ENCODE measurements at places on chromosomes 16 and 17.

GRCh38 chr17:42249681-42250446, 26.3 kb downstream of the STAT5B start:
- no peak for DNase-seq

GRCh38 chr17:51650772-51651171, 390.4 kb downstream of the UTP18 start:
- no peak for DNase-seq

- no peak for DNase-seq
Observed at GRCh38 chr17:42180411-42180921, 476 bp downstream of the KCNH4 start.

GRCh38 chr16:29745853-29746345, at the start of gene C16orf54:
Gene C16orf54 (minus strand): TSS chr16:29745990. CDS start chr16:29744951, 1,039 bp downstream.
- no peak for DNase-seq

DNA sequence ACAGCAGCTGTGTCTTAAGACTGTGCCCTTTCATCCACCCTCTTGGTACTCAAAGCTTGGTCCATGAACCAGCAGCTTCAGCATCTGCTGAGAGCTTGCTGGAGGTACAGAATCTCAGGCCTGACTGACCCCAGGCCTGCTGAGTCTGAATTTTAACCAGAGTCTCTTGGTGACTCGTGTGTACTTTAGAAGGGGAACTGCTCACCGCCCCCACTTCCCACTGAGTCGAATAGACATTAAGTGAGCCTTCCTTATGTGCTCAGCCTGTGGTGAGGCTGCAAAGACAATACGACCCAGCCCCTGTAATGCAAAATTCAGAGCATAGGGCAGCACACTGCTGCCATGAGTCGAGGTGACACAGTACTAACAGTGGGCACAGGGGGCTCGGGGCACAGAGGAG, 662.8 kb downstream of the WWOX start:
- no peak for DNase-seq

DNA sequence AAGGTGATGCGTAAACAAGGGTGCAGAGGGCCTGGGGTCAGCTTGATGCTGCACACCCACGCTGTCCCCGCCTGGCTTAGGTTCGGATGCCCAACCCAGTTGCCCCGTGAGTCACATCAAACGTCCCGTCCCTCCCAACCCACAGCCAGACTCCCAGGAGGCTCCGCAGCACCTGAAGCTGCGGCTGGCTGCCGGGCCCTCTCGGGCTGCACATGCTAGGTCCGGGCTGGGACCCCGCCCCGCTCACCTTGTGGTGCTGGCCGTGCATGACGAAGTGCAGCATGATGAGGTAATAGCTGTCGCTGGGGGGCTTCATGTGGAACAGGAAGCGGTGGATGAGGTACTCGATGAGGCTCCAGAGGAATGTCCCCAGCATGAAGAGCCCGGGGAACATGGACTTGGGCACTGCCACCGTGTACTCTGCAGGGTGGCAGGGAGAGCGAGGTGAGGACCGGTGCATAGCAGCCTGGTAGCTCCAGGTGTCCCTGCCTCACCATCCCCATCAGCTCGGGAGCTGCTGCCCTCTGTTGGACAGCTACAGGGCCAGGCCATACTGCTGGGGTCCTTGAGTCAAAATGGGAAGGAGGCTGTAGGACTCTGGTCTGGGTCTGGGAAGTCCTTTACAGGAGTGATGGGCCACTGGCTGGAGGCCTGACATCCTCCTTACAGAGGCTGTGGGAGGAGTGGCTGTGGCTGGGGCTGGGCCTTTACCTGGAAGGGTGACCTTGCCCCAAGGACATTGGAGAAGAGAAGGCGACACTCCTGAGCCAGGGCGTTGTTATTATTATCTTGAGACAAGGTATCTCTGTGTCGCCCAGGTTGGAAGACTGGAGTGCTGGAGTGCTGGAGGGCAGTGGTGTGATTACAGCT, 18.3 kb upstream of the MLKL start:
- no peak for DNase-seq

- DNase-seq = no peak
Observed at GRCh38 chr16:3625911-3626732, 14.7 kb upstream of the SLX4 start.

- no peak for DNase-seq
Observed at GRCh38 chr16:65634833-65635232, 513.0 kb upstream of the CDH11 start.

- no peak for DNase-seq
Observed at GRCh38 chr16:58198803-58199411, 1.0 kb upstream of the CSNK2A2 start.

DNA sequence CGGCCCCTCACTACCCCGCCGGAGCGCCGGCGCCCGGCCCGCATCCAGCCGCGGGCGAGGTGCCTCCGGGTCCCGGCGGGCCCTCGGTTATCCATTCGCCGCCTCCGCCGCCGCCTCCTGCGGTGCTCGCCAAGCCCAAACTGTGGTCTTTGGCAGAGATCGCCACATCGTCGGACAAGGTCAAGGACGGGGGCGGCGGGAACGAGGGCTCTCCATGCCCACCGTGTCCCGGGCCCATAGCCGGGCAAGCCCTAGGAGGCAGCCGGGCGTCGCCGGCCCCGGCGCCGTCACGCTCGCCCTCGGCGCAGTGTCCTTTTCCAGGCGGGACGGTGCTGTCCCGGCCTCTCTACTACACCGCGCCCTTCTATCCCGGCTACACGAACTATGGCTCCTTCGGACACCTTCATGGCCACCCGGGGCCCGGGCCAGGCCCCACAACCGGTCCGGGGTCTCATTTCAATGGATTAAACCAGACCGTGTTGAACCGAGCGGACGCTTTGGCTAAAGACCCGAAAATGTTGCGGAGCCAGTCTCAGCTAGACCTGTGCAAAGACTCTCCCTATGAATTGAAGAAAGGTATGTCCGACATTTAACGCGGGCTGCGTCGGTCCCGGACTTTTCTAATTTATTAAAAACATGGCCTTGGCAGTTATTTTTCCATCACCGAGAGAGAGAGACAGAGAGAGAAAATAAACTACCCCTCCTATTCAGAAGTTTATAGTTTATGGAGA, 2.8 kb downstream of the IRX5 start:
- peak; percentile 23 for DNase-seq

DNA sequence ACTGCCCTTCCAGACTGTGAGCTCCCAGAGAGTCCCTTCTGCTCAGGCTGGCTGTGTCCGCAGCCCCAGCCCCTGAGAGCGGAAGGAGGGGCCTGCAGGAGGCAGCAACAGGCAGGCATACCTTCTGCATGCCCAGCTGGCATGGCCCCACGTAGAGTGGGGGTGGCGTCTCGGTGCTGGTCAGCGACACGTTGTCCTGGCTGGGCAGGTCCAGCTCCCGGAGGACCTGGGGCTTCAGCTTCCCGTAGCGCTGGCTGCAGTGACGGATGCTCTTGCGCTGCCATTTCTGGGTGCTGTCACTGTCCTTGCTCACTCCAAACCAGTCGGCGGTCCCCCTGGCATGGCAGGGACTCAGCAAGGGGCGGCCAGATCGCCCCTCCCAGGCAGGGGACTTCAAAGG, 9.0 kb downstream of the RHBDF1 start:
- DNase-seq = no peak

DNA sequence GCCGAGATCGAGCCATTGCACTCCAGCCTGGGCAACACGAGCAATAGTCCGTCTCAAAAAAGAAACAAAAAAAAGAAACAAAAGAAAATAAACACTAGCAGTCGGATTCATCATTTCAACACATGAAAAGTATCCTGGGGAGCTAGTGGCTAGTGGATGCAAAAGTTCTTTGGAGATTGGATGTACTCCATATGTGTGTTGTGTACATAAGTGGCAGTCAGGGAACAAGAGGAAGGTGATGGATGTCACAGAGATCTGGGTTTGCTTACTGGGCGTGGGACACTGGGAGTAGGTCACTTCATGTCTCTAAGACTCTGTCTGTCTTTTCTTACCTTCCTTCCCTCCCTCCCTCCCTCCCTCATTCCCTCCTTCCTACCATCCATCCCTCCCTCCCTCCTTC, 35.4 kb downstream of the MRC2 start:
- no peak for DNase-seq

GRCh38 chr17:19301274-19301951, 61.1 kb downstream of the B9D1 start:
- DNase-seq = no peak

- peak; percentile 81 for DNase-seq
Observed at GRCh38 chr17:2244545-2245525, 58.8 kb downstream of the SMG6 start.

GRCh38 chr17:72931163-72931562, 161.3 kb downstream of the SLC39A11 start:
- DNase-seq = no peak

- peak; percentile 13 for DNase-seq
Observed at GRCh38 chr17:68057531-68057952, 22.0 kb downstream of the KPNA2 start.

DNA sequence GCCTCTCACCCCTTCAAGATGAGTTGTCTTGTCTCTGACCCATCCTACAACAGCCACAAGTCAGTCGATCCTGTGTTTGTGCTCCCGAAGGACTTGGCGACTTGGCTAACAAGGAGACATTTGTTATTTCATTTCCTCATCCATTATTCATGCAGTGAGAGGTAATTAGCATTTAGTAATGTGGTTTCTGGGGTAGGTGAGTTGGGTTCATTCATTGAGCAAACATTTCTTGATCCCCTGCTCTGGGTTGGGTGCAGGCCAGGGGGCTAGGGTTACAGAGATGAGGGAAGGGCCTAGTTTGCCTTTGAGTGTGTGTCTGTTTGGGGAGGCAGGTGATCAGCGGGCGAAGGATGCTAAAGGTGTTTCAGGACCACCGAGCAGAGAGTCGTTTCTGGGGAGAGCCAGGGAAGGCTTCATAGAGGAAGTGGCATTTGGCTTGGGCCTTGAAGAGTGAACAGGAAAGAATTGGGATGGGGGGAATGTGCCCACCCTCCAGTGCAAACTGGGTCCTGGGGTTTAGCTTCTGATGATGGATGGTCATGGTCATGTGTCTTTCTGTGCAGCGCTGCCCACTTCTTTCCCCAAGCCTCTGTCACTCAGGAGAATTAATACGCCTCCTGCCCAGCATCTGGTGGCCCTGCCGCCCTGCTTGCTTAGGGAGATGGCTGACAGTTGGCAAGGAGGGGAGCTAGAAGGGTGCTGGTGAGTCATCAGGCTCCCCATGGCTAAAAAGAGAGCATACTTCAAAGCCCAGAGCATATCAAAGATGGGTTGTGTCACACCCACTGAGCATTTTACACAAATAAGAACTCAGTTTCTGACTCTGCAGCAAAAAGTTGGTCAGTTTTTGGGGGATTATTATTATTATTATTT, 38.5 kb downstream of the MSI2 start:
- no peak for DNase-seq

GRCh38 chr16:24114876-24115275, 141.3 kb upstream of the CACNG3 start:
- DNase-seq = no peak

GRCh38 chr17:36136439-36136838, 32.8 kb downstream of the CCL4 start:
- no peak for DNase-seq

- peak; percentile 65 for DNase-seq
Observed at GRCh38 chr16:57045694-57046381, 46.5 kb upstream of the CPNE2 start.

- DNase-seq = no peak
Observed at GRCh38 chr17:44354582-44355561, 8.8 kb downstream of the FAM171A2 start.

DNA sequence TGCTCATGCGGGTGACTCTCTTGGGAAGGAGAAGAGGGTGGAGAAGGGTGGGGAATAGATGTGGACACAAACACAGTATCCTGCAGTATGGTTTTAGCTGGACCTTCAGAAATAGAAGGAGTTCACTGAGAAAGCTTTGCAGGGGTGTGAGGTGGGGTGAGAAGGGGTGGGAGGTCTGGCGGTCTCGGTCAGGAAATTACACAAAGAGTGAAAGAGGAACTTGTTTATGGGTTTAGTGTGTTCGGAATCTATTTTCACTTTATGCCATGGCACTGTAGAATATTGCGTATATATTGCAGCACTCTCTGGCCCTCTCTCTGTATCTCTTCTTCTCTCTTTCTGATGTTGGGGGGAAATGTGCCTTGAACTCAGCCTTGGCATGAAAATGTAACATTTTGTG, 148.2 kb upstream of the GOT2 start:
- DNase-seq = no peak

- DNase-seq = peak; percentile 49
Observed at GRCh38 chr17:3012926-3013581, 50.4 kb downstream of the OR1D5 start.

DNA sequence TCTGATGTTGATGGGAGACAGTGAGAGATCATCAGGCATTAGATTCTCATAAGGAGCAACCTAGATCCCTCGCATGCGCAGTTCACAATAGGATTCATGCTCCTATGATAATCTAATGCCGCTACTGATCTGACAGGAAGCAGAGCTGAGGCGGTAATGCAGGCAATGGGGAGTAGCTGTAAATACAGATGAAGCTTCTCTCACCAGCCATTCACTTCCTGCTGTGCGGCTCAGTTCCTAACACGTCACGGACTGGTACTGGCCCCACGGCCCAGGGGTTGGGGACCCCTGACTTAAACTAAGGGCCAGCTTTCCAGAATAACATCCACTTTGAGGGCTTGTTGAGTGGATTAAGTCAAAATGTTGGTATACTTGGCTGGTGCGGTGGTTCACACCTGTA, 2.6 kb upstream of the TMEM219 start:
- DNase-seq = no peak

GRCh38 chr17:49151996-49152395, 19.4 kb downstream of the B4GALNT2 start:
- DNase-seq = no peak

DNA sequence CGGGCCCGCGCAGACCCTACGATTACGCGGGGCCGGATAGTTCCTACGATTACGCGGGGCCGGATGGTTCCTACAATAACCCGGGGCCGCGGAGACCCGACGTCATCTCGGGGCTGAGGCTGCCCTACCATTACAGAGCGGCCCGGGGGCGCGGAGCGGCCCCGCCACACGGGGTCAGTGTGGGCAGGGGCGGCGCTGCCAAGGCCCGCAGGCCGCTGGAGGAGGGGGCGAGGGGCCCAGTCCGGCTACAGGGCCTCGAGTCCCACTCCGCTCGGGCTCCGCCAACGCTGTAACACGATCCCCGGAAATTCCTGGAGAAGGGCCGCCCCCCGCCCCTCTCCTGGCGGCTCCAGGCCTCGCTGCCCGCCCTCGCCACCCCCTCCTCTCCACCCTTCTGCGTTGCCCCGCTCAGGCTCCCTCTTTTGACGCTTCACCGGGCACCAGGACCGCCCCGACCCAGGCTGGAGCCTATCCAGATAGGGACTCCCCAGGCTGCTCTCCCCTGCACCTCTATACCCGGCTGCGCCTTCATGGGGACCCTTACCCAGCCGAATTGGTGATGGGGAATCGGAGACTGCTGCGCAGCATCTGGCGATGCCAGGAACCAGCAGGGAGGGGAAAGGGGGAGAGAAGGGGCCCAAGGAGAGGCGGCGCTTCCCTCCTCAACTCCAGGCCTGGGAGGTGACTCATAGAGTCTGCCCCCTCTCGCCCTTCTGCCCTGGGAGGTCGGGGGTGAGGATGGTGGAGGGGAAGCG, at the start of gene RAB34:
Gene RAB34 (minus strand): TSS at position 291 of the 755 bp plus-strand sequence. CDS start 602 bp downstream, outside the sequence.
- DNase-seq = peak; percentile 93

DNA sequence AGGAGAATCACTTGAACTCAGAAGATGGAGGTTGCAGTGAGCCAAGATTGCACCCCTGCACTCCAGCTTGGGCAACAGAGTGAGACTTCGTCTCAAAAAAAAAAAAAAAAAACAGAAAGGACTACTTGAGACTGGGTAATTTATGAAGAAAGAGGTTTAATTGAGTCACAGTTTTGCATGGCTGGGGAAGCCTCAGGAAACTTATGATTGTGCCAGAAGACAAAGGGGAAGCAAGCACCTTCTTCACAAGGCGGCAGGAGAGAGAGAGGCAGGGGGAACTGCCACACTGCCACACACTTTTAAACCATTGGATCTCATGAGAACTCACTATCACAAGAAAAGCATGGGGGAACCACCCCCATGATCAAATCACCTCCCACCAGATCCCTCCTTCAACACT, 9.0 kb upstream of the MILR1 start:
- DNase-seq = no peak

All from fibroblast of skin of abdomen (primary cell).